ENCODE measurements at places on chromosomes 16 and 17. TPM values are rescaled to one million over a fixed set of nuclear protein-coding genes. Genes with fewer than 3 reads are reported as not detected.
A peak's percentile ranks its signal among the peaks of the same experiment; 100 is the strongest.

Gene FZD2
- total RNA-seq, result 11.6 TPM

DNA sequence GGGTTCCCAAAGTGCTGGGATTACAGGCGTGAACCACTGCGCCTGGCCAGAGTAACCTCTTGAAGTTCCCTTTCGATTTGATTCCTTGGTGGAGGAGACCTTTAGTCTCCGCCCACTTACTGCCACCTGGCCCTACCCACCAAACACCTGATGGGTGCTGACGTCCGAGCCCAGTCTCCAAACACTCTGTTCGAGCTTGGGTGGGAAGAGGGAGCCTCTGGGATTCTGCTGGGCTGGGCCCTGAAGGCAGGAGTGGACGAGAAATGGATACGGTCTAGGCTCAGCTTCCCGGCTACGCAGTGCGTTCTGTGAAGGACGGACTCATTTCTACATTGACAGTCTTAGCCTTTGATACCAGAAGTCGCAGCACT lies 870 bp upstream of the ITGA3 start:
- peak; percentile 95 for DNase-seq
- H3K4me1 ChIP-seq, result peaks cover 79% of the 10 kb centered on the region
- peak overlapping the region; percentile 96 for H3K27ac ChIP-seq

DNA sequence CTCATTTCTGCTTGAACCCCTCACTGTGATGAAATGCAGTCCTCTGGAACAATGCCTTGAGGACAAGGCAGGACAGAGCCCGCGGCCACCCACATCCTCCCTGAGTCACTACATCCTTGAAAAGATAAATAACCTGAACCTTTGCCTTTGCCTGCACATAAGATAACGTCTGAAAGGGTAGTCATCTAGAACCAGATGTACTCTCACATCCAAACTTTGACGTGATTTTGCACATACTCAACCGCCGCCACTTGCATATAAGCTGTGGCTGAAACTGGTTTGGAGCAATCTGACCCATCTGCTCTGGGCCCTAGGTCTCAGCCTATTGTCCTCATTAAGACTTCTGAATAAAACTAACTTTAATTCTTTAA lies 252.1 kb downstream of the PHKB start:
- no peaks in the 10 kb centered on the region for H3K27me3 ChIP-seq
- H3K4me1 ChIP-seq, result peaks cover 24% of the 10 kb centered on the region
- H3K27ac ChIP-seq, result peak overlapping the region; percentile 81
- peak; percentile 83 for DNase-seq

Gene PRAC2
- 44.1 TPM for total RNA-seq

- H3K4me3 ChIP-seq, result no peak overlapping the region
- peak; percentile 85 for DNase-seq
- peaks cover 30% of the 10 kb centered on the region for H3K4me1 ChIP-seq
- H3K27ac ChIP-seq, result peak overlapping the region; percentile 92
- no peaks in the 10 kb centered on the region for H3K36me3 ChIP-seq
Measured at GRCh38 chr16:24534620-24535019, 4.7 kb upstream of the RBBP6 start.

GRCh38 chr17:73030995-73031394 lies 61.5 kb downstream of the SLC39A11 start:
- H3K27me3 ChIP-seq, result no peaks in the 10 kb centered on the region
- DNase-seq, result no peak
- no peak overlapping the region for H3K4me3 ChIP-seq
- 0 out of 2 replicates have a peak, but pooled peaks cover 7% of the 10 kb centered on the region for H3K36me3 ChIP-seq
- H3K4me1 ChIP-seq, result no peaks in the 10 kb centered on the region

Gene CDH5
- total RNA-seq, result not detected

DNA sequence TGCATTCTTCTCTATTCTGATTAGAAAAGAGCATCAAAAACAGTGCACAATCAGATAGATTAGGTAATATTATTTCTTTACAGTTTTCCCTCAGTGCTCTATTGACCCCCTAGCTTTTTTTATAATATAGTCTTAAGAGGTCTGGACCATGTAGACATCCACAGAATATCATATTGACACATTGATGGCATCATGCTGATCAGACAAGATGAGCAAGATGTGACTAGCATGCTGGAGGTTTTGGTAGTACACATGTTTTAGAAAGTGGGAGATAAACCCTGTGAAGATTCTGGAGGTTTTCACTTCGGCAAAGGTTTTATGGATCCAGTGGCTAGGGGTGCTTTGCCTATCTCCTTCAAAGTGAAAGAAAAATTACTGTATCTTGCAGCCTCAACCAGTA lies 2.8 kb upstream of the ABCA8 start:
- no peak overlapping the region for H3K4me3 ChIP-seq
- no peaks in the 10 kb centered on the region for H3K36me3 ChIP-seq
- H3K27ac ChIP-seq, result no peak overlapping the region
- DNase-seq, result no peak

Measured in PC-3 (cell line).